ENCODE measurements at places on chromosomes 5 and 9.

GRCh38 chr9:13387734-13388067, 108.2 kb upstream of the MPDZ start:
- DNase-seq: no peak

DNA sequence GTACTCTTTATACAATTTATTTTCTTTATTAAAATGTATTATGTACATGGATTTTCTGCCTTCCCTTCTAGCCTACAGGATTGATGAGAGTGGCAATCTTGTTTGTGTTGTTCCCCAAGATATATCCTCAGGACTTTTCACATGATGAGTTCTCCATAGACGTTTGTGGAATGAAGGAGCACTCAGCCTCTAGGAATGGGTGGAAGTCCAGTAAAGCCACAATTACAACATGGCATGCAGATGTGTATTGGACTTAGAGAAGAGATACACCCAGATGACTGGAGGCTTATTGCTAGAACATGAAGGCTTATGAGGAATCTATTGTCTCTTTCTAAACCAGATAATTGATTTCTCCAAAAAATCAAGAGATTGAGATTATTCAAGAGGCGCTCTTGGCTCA, 8.2 kb upstream of the DOCK2 start:
- DNase-seq: no peak

- DNase-seq: no peak
These were observed 76.4 kb downstream of the EHMT1 start for GRCh38 chr9:137694962-137695875.

- no peak for DNase-seq
These were observed 315.5 kb upstream of the C9orf72 start for GRCh38 chr9:27888661-27889295.

DNA sequence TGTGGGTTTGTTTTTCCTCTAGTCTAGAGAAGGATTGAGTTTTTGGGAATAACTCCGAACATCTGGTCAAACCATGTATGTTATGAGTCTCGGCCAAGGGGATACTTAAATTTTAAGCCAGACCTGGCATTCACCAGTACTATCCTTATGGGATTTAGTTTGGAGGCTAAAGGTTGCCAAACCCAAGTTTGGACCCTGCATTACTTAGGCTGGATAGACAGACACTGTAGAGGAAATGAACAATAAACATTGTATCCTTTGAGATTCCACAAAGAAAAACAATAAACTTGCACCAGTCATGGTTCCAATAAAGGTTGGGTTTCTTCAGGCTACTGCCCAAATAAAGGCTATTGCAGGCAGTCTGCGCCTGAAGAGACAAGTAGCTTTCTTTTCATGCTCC, 296.7 kb upstream of the MEF2C start:
- DNase-seq: no peak

- no peak for DNase-seq
These were observed 488.7 kb upstream of the CYLC2 start for GRCh38 chr9:102506406-102506805.

GRCh38 chr5:94503677-94504076, 114.7 kb downstream of the KIAA0825 start:
- no peak for DNase-seq

DNA sequence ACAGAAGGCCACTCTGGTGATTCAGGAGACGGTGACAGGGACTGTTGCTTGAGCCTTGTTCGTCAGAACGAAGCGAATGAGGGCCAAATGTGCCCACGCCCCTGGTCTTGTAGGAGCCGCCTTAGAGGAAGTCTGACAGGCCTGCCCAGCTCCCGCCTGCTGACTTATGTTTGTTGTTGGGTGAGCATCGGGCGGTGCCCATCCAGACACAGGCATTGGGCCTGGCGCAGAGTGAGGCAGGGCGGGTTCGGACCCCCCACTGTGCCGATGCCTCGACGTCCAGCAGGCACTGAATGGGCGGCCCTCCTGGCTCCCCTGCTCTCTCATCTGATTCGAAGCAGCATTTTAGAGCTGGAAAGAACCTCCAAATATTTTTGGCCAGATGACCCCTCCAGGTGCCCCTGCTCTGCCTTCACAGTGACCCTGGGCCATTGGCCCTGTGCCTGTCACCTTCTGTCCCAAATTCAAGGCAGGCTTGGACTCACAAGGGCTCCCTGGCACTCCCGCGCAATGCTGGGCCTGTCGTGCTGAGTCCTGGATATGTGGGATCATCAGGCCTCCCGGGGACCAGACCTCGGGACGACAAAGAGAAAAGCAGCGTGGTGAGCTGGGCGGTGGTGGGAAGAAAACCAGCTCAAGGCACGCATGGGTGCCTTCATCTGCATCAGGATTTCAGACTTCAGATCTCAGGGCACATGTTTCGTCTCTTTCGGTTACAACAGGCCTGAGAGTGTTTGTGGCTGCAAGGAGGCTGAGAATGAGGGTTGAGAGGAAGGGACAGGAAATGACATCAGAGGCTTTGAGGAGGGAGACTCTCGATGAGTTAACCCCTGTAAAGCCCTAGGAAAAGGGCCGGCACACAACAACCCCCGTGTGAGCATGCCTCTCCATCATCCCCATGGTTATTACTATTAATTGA, 37.1 kb upstream of the OLFM1 start:
- DNase-seq: no peak

DNA sequence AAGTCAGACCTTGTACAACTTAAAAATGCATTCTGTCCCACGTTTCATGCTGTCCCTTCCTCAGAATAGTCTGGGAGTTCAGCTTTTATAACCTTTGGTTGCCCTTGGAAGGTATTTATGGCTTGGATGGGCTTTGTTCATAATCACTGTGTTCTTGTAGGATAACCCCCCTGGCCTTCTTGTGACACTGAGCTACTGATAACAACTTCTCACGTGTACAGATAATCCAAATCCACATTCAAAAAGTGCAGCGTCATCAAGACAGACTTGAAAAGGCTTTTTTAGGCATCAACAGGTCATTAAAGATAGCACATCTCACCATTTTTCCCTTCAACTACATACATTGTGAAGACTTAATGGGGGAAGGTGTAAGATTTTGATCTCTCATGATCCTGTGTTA, 42.0 kb downstream of the SLC1A3 start:
- DNase-seq: no peak
